ENCODE measurements at places on chromosomes 4 and X. TPM values are rescaled to one million over a fixed set of nuclear protein-coding genes. Genes with fewer than 3 reads are reported as not detected.

DNA sequence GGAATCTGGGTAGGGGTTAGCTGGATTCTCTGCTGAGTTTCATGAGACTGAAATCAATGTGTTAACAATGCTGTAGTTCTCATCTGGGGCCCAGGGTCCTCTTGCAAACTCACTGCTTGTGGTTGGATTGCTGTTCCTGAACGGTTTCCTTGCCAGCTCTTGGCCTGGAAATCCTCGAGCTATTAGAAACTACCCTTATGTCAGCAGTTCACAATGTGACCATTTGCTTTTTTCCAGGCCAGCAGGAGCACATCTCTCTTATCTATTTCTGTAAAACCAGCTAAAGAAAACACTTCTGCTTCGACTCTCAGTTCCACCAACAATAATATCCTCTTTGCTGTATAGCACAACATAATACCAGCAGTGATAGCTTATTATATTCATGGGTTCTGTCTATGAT is 140.1 kb upstream of the TRAM1L1 start:
- DNase-seq = no peak

GRCh38 chr4:155802190-155802959 is 43.6 kb downstream of the GUCY1B1 start:
- no peak for DNase-seq

The NOCT gene
- 5.9 TPM for total RNA-seq

The MAGEA2 gene
- total RNA-seq = not detected

All from urinary bladder (tissue), 4 donors.